ENCODE measurements at places on chromosomes 6 and 20.

GRCh38 chr6:44401138-44401537 lies 13.6 kb downstream of the CDC5L start:
- DNase-seq, result no peak

DNA sequence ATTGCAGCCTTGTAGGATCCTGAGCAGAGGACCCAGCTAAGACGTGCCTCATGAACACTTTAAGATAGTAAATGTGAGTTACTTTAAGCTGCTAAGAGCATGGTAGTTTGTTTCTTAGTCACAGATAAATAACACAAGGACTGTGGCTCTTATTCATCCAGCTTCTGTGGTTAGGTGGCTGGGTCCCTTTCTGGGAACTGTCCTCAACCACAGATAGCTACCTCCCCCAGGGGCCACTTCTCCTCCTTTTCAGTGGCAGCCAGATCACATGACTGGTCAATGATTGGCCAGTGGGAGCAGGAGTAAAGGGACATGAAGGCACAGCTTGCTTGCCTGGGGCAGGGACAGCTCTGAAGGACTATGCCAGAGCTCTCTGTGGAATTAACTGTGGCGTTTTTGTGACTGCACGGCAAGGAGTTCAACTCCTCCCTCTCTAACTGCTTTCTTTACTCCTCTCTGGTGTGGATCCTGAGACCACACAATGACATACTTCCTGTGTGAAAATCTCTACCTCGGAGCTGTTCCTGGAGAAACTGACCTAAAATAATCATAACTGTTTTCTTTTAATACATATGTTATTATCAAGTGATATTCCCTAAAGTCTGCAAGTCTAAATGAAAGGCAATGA lies 76.5 kb downstream of the NRN1 start:
- DNase-seq, result no peak

GRCh38 chr6:134936931-134937330 lies 13.0 kb downstream of the ALDH8A1 start:
- DNase-seq, result no peak

DNA sequence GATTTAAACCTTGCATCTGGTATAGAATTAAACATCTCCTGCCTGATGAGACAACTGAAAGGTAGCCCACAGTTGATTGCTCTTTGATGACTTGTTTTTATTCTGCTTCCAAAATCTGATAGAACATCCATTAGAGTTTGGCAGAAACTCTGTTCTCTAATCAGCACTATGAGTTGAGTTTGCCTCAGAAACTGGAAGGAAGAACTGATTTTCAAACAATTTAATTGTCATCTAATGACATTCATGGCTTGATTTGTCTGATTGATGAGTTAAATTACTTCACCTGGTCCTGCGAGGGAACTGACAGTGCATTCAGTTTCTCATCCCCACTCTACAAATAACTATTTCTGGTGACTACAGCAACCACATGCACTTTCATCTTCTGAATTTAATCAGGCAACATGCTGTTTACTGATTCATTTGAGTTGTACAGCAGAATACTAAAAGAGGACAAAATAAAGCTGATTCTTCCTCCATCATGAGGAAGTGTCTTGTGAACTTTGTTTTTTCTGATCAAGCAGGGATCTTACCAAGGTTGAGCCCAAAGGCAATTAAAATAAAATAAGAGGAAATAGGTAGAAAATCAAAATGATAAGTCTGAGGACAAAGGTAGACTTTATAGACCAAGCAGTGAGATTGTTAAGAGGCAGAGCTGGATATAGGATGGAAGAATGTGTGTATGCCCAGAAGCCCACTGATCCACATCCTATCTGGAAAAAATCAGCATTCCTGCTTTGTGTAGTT lies 15.7 kb upstream of the MRAP2 start:
- no peak for DNase-seq

DNA sequence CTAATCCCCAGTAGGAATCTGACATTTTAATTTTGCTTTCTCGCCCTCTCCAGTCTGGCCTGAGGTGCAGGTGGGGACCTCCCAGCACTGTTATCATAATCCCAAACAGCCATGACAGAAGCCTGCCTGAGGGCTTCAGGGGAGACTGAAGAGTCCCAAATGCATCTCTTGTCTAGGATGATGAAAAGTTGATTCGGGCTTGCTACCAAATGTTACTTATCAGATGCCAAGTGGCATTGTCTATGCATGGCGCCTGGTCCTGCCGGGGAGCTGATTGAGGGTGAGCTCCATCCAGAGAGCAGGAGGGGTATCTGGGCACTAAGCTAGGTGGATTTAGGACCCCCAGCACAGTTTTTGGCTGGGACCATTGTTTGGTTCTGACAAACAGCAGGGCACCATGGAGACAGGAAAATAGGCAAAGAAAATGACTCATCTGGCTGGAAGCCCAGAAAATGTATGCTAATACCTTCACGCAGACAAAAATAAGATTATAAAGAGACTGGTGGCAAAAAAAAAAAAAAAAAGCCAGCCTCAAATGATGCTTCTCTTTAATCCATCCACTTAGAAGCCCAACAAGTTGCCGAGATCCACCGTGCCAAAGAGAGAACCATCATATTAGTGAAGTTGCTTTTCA lies 513.7 kb upstream of the SULF2 start:
- peak; percentile 89 for DNase-seq

DNA sequence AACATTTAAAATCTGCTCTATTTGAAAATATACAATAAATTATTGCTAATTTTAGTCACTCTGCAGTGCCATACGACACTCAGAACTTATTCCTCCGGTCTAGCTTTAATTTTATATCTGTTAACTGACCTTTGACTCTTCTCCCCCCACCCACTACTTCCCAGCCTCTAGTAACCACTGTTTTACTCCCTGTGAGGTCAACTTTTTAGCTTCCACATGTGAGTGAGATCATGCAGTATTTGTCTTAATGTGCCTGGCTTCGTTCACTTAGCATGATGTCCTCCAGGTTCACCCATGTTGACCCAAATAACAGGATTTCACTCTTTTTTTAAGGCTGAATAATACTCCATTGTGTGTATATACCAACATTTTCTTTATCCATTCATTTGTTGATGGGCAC lies 80.8 kb downstream of the RPP40 start:
- no peak for DNase-seq

DNA sequence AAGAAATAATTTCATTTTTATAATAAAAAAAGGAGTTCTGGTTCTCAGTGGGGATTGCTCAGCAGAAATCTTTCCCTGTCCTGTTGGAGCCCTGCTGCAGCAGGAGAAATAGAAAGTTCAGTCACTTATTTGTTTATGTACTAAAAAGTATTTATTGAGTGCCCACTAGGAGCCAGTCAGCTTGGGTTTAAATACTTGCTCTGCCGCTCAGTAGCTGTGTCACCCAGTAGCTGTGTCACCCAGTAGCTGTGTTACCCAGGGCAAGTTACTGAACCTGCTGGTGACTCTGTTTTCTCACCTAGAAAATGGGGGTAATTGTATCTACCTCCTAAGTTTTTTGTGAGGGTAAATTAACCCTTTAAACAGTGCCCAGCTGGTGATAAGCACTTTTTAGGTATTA lies 32.9 kb downstream of the FOXF2 start:
- no peak for DNase-seq

DNA sequence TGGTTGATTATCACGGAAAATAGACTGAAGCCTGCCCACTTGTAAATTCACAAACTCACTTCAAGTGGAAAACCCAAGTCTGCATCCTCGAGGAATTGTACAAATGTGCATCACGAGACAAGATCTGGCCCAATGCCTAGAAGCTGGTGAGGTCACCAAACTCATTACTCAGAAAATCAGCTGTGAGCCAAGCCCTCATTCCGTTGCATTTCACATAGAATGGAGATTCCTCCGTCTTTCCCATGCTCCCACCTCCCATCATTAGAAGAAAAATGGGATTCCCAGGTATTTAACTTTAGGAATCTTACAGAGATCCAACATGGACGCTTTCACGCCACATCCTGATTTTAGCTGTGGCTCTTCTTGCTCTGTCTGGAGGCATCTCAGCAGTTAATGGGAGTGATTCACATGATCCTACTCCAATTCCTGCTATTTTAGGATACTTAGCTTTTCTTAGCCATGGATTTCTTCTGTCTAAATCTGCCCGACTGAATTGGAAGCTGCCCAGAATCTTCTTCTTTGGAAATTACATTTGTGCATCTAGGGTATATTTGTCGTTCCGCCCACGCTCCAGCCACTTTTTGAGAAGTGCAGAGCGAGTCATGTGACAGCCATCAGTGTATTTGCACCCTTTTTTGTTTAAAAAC lies 68.7 kb upstream of the STMND1 start:
- peak; percentile 62 for DNase-seq

GRCh38 chr20:51127713-51128112 lies 104.8 kb upstream of the KCNG1 start:
- DNase-seq, result no peak

- peak; percentile 38 for DNase-seq
Observed at GRCh38 chr6:77457720-77458349, 5.5 kb downstream of the HTR1B start.

GRCh38 chr6:108570517-108570916 lies 9.8 kb downstream of the FOXO3 start:
- no peak for DNase-seq

- DNase-seq, result no peak
Observed at GRCh38 chr20:38203981-38204357, 38.9 kb upstream of the TGM2 start.

- no peak for DNase-seq
Observed at GRCh38 chr6:6878887-6879585, 228.7 kb upstream of the RREB1 start.

GRCh38 chr6:138682704-138683527 lies 90.7 kb upstream of the CCDC28A start:
- DNase-seq, result peak; percentile 8

DNA sequence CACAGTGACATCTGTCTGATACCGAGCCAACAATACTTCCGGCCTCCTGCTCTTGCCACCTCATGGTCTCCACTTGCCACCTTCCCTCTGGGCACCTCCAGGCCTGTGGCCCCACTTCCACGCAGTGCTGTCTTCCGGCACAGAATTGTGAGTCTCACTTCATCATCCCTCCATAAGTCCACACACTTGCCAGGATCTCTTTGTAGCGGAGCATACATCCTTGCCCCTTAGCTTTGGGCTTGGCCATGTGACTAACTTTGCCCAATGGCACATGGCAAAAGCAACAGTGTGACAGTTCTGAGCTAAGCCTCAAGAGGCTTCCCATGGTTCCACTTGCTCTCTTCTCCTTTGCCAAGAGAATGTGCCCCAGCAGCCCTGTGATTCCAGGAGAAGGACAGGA lies 4.5 kb upstream of the C20orf202 start:
- DNase-seq, result no peak

GRCh38 chr6:78365473-78365872 lies 501.9 kb upstream of the IRAK1BP1 start:
- no peak for DNase-seq

DNA sequence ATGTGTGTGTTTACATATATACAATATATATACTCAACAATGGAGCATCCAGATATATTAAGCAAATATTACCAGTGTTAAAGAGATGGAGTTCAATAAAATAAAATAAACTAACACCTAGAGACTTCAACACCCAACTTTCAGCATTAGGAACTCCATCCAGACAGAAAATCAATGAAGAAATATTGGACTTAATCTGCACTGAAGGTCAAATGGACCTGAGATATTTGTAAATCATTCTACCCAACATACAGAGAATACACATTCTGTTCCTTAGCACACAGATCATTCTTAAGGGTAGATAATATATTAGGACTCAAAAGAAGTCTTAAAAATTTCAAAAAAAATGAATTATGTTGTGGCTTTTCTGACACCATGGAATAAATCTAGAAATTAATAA lies 832.3 kb upstream of the ADGRB3 start:
- no peak for DNase-seq

DNA sequence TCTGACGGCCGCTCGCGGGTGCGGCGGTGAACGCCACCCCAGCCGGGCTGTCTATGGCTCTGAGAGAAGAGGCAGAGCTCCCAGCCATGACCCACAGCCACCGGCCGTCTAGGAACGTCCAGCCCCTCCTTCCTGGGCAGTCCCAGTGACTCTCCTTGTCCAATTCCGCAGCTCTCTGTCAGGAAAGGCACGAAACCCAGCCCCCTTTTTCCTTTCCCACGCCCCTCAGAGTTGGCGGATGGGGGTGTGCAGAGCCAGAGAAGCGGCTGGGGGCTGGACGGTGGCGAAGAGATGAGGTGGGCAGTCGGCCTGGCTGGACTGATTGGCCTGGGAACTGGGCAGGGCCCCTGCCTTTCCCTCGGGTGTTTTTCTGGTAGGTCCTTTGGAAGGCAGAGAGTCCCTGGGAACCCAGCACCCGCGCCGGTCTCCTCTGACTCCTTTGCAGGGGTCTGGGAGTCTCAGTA lies 1.5 kb downstream of the EBF4 start:
- no peak for DNase-seq

All from T1000 (cell line).